ENCODE measurements at places on chromosomes 2 and 18. TPM values are rescaled to one million over a fixed set of nuclear protein-coding genes. Genes with fewer than 3 reads are reported as not detected.

PCARE gene
- 1.6 TPM for total RNA-seq

CD8A gene
- total RNA-seq = 11.1 TPM

SERPINB13 gene
- not detected for total RNA-seq

SLC5A7 gene
- total RNA-seq = 0.10 TPM

ABCG5 gene
- total RNA-seq = not detected

EPB41L3 gene
- total RNA-seq = 7.9 TPM

NAT8 gene
- not detected for total RNA-seq

CLEC4F gene
- total RNA-seq = 0.12 TPM

- no peak for DNase-seq
Measured at GRCh38 chr2:11687736-11688135, 17.7 kb upstream of the NTSR2 start.

- DNase-seq = no peak
Measured at GRCh38 chr2:169090133-169090820, 20.9 kb downstream of the DHRS9 start.

DNA sequence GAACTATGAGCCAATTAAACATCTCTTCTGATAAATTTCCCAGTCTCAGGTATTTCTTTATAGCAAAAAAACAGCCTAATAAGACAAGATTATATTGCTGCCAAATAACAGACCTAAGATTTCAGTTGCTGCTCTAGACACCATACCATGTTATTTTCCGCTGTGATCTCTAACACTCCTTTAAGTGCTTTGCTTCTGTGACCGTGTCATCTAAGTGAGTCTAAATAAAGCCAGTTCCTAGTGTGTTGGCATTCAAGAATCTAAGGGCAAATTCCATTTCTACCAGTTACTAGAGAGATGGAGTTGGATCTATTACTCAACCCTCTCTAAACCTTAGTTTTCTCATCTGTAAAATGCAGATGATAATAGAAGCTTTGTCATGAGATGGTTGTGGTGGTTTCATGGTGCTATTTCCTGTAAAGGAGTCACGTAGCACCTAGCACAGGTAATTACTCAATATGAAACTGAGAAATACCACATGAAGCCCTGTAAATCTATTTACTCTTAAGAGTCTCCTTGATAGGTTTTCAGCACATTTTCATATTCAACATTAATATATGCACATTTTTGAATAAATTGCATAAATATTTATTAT lies 40.5 kb downstream of the SPHKAP start:
- DNase-seq = no peak

- DNase-seq = no peak
Measured at GRCh38 chr18:46469186-46469915, 187.7 kb downstream of the LOXHD1 start.

GRCh38 chr2:7992612-7993602 lies 688.9 kb upstream of the ID2 start:
- DNase-seq = no peak

- no peak for DNase-seq
Measured at GRCh38 chr2:156189143-156189542, 143.4 kb downstream of the NR4A2 start.

GRCh38 chr2:157413326-157414035 lies 30.4 kb downstream of the CYTIP start:
- no peak for DNase-seq

DNA sequence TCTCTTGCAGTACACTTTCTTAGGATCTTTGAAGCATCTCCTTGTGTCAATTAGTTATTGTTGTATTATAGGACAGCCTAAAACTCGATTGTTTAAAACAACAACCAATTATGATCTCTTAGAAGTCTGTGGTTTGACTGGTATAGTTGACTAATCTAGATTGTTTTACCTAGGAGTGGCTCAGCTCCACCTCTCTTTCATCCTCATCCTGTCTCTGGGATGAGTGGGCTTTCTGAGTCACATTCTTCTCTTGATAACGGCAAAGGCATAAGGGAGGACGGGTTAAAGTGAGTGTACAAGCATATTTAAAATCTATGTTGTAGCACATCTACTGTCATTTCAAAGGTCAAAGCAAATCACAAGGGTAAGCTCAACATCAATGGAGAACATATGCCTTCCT lies 102.3 kb upstream of the GULP1 start:
- DNase-seq = no peak

DNA sequence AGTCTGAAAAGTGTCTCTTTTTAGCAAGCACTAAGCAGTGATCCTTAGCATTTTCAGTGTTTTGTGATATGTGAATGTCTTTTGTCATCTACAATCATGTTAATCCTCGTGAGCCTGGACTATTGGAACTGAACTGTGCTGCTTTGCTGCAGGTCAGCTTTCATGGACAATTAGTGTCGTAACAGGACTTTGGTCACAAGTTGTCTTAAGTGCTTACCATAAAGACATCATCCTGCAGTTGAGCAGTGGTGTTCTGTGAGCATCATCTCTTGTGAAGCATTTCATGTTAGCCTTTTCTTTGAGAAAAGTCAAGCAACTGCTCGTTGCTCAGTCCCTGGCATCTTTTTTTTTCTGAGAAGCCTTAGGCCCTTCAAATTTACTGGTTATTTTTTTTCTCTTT lies 135.9 kb downstream of the ZNF407 start:
- no peak for DNase-seq

DNA sequence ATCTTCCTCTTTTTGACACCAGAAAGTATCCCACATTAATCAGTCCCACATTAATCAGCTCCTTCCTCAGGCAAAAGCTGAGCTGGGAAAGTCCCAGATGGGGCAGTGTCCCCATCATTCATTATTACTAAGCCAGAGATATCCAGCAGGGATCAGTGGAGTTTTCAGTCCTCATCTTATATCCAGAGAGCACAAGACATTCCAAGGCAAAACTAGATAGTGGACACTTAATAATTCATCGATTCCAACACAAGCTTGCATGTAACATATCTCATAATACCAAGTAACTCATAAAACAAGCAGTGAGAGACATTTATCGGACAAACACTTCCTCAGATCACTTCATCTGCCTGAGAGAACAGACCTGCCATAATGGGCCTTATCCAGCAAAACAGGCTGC lies 53.1 kb downstream of the MCFD2 start:
- no peak for DNase-seq

DNA sequence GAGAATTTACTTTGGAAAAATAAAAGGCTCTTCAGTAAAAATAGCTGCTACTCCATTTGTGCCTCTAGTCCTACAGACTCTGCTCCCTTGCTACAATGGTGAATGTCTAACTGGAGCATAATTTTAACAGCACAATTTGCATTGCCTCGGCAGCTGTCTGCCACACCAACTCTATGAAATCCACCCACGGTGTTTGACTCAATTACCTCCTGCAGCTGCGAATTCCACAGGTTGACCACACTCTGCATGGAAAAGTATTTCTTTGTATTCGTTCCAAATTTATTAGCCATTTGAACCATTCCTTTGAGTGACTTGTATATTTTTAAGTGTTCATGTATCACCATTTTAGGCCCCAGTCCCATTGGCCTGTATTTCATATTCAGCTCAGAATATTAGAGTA lies 182.1 kb upstream of the CCDC68 start:
- no peak for DNase-seq

DNA sequence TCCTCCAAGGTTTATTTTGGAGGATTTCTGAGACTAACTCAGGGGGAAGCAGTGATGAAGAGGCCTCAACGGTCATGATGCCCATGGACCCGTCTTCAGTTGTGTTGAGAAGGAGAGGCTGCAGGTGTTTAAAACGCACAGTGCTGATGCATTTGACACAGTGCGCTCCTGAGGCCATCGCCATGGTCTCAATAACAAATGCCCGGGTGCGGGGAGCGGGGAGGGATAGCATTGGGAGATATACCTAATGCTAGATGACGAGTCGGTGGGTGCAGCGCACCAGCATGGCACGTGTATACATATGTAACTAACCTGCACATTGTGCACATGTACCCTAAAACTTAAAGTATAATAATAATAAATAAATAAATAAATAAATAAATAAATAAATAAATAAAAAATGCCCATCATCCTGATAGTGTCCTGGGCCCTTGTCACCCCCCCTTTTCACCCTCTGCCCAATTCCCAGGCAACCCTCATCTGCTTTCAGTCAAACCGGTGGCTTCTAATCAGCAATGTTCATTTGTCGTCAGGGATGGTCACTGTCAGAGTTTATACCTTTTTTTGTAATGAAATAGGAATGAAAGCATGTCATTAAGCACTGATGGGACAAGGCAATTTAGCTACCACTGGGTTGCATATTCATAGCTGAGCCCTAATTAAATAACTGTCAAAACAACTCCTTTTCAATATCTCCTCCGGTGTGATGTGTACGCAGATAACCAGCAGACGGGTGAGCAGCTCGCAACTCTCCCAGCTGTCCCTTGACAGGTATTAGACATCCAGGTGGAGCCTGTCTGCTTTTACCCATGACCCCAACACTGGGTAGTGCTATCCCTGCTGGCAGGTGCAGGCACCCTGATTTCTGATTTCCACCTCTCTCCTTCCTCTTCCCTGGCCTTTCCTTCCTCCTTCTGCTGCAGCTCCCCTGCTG lies 95.9 kb downstream of the KCNF1 start:
- no peak for DNase-seq

GRCh38 chr2:48112911-48113680 lies 206.8 kb upstream of the FBXO11 start:
- no peak for DNase-seq

DNA sequence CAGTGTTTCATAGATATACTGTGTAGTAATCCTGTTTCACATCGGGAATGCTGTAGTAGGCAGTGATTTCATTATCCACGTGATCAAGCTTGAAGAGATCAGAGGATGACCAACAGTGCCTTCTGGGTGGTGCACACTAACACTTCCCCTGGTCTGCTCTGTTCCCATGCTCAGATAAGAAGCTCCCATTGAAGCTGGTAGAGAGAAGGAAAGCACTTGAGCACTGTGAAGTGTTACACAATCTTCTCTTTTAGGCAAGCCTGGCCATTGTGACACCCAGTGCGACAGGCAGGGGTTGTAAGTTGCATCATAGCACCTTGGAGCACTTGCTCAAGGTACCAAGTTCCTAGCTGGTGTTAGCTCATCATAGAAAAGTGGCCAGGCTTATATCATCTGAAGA lies 30.6 kb upstream of the GPD2 start:
- DNase-seq = no peak

DNA sequence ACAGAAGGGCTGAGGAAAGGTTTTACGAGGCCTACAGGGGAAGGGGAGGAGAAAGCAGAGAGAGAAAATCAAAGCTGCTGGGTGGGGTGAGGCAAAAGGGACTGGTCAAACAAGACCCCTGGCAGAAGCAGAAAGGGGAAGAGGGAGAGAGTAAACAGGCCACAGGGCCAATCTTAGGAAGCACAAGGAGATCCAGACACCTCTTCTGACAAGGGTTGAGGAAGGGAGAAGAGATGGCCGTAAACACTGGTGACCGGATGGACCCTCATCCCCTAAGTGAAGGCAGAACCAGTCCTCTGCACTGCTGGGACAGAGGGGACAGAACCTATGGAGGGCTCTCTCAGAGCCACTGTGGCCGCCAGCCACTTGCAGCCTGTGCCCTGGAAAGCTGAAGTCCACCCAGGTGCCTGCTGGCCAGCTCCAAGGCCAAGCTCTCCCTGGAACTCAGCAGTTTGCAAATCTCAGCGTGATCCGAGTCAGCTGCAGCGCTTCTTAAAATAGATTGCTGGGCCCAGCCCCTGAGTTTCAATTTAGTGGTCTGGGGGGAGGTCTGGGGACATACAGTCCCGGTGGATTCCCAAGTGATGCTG lies 108.8 kb downstream of the TMEM163 start:
- no peak for DNase-seq
